NCI-H2029 (cell line): ENCODE measurements at places on chromosomes 6 and 20.

DNA sequence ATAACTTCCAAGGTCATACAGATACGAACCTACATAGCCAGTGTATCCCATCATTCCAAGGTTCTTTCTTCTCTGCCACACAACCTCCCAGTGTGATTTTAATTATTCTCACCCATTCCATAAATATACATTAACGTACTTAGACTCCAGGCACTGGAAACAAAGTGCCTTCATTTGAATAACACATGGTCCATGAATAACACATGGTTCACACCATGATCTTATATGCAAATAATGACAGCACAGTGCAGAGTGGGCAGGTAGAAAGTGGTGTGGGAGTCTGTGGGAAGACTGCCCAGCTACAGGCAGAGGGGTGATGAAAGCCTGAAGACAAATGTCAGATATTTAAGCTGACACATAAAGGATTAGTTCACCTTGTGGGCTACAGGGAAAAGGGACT lies 425.2 kb downstream of the HACE1 start:
- DNase-seq, result no peak

DNA sequence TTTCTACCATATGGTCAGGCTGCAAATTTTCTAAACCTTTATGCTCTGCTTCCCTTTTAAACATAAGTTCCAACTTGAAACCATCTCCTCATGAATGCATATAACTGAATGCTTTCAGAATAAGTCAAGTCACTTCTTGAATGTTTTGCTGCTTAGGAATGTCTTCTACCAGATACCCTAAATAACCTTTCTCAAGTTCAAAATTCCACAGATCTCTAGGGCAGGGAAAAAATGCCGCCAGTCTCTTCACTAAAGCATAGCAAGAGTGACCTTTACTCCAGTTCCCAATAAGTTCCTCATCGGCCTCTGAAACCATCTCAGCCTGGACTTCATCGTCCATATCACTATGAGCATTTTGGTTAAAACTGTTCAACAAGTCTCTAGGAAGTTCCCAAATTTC lies 1011.2 kb upstream of the CITED2 start:
- DNase-seq, result no peak

DNA sequence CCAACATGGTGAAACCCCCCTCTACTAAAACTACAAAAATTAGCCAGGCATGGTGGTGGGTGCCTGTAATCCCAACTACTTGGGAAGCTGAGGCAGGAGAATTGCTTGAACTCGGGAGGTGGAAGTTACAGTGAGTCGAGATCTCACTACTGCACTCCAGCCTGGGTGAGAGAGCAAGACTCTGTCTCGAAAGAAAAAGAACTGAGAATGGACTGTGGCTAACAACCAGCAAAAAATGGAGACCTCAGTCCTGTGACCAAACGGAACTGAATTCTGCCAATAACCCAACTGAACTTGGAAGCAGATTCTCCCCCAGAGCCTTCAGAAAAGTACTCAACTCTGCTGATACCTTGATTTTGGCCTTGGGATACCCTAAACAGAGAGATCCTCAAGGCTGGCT lies 604.5 kb downstream of the DOK5 start:
- no peak for DNase-seq

DNA sequence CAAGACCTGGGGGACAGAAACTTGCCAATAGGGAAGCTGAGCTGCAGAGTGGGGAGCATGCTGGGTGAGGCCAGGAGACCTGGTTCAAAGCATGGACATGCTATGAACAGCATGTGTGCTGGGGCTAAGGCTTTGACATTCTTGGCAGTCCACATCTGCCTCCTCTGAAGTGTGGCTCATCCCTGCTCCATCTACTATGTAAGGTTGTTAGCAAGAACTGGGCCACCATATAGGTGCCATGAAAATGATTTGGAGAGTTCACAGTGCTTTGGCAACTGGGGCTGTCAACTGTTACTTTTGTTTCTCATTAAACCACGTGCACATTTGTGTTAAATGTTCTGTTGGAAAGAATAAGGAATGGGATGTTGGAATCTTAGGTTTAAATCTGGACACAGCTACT lies 311.1 kb downstream of the CDC5L start:
- no peak for DNase-seq
